Activated T-cell treated with anti-CD3 and anti-CD28 coated beads, Interleukin-2, amount 50 U/mL, for 4 hours (primary cell): ENCODE measurements at places on chromosomes 16 and 17.

GRCh38 chr16:73277071-73277470 lies 229.1 kb upstream of the ZFHX3 start:
- no peak for DNase-seq

DNA sequence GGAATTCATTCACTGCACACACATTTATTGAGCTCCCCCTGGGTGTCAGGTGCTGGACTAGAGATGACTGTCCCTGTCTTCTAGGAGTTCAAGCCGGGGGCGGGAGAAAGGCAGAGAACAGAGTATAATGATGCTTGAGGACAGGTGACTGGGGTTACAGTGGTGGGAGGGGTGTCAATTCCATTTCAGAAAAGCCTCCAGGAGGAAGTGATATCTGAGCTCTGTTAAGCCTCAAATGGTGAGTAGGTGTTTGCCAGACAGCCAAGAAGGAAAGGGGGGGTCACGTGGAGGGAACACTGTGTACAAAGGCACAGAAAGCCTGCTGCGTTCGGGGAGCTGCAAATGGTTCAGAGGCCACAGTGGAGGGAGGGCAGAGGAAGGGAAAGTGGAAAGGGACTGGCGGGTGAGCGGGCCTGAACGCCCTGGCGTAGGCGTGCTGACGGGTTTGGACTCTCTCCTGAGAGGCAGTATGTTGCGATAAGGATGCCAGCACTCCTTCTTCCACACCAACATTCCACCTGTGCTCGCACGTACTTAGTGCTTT lies 9.7 kb upstream of the NXPH3 start:
- DNase-seq = no peak

GRCh38 chr16:68590201-68590994 lies 51.3 kb downstream of the ZFP90 start:
- DNase-seq = peak; percentile 38

- DNase-seq = no peak
Observed at GRCh38 chr16:71945616-71946015, 50.3 kb downstream of the IST1 start.

- no peak for DNase-seq
Observed at GRCh38 chr17:83185023-83186002, 105.9 kb downstream of the METRNL start.

DNA sequence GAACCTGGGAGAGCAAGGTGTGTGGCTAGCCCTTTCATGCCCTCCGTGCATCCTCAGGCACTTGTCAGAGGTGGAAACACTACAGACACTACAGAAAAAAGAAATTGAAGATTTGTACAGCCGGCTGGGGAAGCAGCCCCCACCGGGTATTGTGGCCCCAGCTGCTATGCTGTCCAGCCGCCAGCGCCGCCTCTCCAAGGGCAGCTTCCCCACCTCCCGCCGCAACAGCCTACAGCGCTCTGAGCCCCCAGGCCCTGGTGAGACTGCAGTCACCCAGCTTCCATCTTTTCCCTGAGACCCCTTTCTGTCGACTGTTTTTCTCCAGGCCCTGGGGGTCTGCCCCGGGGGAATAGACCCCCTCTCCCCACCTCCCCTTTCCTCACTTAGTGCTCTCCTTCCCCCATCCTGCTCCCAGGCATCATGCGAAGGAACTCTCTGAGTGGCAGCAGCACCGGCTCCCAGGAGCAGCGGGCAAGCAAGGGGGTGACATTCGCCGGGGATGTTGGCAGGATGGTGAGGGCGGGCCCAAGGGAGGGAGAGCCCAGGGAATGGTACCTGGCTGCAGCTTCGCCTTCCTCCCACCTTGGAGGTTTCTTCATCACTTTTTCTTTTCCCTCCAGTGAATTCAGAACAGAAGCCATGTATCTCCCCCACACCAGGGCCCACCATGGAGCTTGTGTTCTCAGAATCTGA lies 2.3 kb downstream of the COA3 start:
- DNase-seq = no peak

- DNase-seq = no peak
Observed at GRCh38 chr17:42775534-42776098, 2.4 kb downstream of the VPS25 start.

GRCh38 chr16:6956511-6956910 lies 376.1 kb upstream of the RBFOX1 start:
- no peak for DNase-seq

- no peak for DNase-seq
Observed at GRCh38 chr16:1553946-1554825, 20.7 kb downstream of the TMEM204 start.

DNA sequence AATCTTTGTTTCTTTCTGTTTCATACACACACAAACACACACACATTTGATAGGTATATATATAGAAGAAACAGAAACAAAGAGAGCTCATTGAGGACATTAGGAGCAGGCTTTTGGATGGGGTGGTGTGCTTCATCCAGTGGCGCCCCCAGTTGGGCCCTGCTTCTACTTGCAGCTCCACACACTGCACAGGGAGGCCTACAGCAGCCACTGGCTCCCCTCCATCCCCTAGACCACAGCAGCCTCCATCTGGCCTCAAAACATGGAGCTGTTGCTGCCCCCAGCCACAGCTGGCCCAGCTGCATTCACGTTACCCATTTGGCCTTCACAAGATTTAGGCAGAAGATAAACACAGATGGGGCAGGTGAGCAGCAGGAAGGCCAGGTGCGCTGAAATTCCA lies 33.1 kb upstream of the NF1 start:
- no peak for DNase-seq

DNA sequence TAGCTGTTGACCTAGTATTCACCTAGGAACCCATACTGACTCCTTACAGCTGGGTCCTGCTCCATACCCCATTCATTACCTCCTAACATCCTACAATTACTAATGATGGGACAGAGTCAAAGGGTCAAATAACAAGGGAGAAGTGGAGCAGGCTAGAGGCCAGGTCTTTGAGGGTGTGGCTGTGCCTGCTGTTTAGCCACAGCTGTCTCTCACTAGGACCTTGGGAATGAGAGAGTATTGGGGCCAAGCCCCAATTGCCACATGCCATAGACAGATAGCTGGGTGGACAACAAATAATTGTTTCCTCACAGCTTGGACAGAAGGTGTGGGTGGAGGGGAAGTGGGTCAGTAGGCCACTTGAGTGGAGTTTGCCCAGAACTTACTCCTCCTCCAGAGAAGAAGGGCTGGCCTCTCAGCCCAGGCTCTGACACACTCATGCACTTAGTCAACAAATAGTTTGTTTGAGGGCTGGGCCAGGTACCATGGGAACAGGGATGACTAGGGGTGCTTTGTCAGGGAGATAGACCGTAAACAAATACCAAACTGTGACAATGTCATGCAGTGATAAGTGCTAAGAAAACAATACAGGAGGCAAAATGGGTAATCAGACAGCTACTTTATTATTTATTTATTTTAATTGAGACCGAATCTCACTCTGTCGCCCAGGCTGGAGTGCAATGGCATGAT lies 10.2 kb upstream of the CENPT start:
- peak; percentile 18 for DNase-seq

DNA sequence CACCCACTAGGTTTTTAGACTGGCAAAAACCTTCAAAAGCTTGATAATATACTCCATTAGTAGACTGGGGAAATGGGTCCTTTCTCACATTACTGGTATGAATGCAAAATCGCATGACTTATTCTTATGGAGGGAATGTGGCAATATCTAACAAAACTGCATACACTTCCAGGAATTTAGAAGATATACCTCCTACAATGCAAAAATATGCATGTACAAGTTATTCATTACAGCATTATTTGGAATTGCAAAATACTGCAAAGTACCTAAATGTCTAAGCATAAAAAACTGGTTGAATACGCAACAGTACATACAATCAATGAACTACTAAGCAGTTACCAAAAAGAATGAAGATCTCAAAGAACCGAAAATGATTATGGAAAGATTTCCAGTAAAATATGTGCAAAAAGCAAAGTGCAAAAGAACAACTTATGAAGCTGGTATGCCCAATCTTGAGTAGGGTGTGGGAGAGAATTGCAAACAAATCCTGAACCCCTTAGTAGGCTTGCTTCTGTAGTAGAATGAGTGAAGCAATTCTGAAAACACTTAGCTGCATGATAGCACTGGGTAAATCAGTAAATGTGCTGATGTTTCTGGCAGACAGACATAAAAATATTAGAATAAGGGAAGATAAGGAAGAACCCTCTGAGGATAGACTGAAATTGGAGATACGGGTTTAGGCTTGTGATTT lies 180.1 kb downstream of the PARN start:
- DNase-seq = no peak

- DNase-seq = no peak
Observed at GRCh38 chr17:78774453-78774852, 7.6 kb downstream of the CYTH1 start.

GRCh38 chr17:67059372-67059771 lies 15.0 kb downstream of the CACNG1 start:
- DNase-seq = no peak

GRCh38 chr16:22688463-22688862 lies 125.5 kb upstream of the HS3ST2 start:
- no peak for DNase-seq

- DNase-seq = no peak
Observed at GRCh38 chr16:11511801-11512200, 74.9 kb downstream of the LITAF start.

- no peak for DNase-seq
Observed at GRCh38 chr16:84699147-84699711, 571 bp upstream of the USP10 start.

- DNase-seq = no peak
Observed at GRCh38 chr17:78986649-78987328, 7.1 kb upstream of the LGALS3BP start.

DNA sequence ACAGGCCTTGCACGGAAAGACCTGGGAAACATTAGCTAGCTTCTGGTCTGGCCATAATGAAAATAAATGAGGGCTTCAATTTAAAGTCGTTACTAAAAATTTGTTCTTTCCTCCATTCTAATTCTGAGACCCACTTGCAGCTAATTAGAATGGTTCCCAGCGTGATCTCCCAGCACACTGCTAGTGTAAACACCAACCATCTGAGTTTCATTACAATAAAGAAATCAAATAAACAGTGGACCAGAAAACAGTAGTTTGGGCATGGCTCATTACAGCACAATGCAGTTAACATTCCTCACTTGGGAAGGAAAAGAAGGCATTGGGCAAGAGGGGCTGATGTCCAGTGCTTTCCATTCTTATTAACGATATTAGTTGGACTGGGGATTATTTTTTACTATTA lies 410.9 kb upstream of the SOX9 start:
- no peak for DNase-seq

GRCh38 chr17:77420804-77421629 lies 280.2 kb downstream of the SEC14L1 start:
- peak; percentile 52 for DNase-seq

- no peak for DNase-seq
Observed at GRCh38 chr17:4789701-4789950, 862 bp downstream of the GLTPD2 start.

DNA sequence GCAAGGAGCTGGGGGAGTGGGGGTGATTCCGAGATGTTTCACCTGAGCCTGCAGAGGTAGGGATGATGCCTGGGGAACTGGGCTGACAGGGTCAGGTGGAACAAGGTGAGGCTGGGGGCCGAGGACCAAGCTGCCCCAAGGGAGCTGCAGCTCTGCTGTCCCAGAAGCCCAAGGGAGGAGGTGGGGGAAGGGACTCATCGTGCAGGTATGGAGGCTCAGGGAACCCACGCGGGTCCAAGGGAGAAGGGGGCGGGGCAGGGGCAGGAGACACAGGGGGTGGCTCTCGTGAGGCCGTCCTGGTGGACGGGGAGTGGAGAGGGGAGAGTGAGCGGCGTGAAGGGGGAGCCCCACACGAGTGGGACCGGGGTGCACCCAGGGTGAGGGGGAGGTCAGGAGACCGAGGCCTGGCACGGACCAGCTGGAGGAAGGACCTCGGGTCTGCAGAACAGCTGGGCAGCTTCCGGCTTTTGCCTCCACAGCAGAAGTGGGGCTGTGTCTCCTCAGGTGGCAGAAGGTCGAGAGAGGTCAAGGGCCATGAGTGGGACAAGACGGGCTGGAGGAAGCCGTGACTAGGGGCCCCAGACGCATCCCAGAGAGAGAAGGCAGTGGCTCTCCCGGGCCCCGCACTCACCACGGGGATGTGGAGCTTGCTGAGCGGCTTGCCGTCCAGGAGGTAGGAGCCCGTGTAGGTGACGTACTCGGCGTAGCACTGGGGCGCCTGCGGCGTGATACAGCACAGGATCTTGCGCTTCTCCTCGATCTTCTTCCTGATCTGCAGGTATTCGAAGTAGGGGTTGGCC lies 61.1 kb downstream of the ZNF778 start:
- DNase-seq = no peak

DNA sequence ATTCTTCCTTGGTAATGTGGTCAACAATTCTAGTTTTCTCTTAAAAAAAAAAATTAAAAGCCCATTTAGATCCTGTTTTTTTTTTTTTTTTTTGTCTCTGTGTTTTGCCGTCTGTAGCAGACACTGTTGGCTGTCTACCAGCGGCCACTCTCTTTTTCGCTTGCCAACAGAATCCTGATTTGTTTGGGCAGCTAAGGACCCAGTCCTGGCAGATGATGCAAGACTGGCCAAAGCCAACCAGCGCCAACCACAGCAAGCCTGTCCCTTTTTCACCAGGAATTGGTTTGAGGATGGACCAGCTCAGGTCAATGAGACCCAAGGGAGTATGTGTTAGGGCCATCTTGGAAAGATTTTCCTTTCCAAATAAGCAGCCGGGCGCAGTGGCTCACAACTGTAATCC lies 28.2 kb downstream of the ST3GAL2 start:
- DNase-seq = no peak

DNA sequence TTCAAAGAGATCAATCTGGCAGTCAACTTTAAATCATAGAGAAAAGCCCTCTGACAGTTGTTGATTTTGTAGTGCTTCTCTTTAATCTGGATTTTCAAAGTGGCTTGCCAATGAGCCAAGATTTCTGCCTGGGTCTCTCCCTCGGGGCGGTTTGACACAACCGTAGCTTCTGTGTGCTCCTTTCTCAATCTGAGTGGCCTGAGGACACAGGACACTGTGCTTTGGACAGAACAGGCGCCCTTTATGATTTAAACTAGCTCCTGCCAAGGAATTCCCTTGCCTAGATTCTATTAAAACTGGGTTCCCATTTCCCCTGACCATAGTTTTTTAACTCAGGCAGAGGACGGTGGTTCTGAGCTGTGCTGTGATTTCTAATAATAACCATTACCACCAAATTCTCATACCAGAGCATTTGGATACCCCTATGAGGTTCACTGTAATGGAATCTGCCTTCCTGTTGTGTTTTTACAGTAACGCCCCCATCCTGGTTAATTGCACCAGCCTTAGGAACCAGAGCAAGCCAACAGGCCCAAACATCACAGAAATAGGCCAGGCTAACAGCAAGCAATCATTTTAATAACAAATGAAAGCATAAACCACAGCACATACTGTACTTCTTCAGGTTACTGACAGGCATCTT lies 4.0 kb downstream of the ZFHX3 start:
- DNase-seq = no peak

GRCh38 chr17:43766413-43767052 lies 7.9 kb upstream of the SOST start:
- DNase-seq = peak; percentile 55

GRCh38 chr17:7959503-7960253 lies 27.7 kb downstream of the CNTROB start:
- DNase-seq = no peak
